ENCODE measurements at places on chromosomes 7 and 10. TPM values are rescaled to one million over a fixed set of nuclear protein-coding genes. Genes with fewer than 3 reads are reported as not detected.

The SPDYE8 gene
- total RNA-seq = 0.09 TPM

The FXYD4 gene
- 0.44 TPM for total RNA-seq

The PTPRN2 gene
- 1.4 TPM for total RNA-seq

The RPEL1 gene
- not detected for total RNA-seq

The AGBL3 gene
- total RNA-seq = 2.2 TPM

The MPP7 gene
- total RNA-seq = 4.8 TPM

The ASAH2B gene
- total RNA-seq = 2.9 TPM

The NKX2-3 gene
- total RNA-seq = 0.62 TPM

The CALHM1 gene
- total RNA-seq = not detected

The SH2D4B gene
- total RNA-seq = 0.04 TPM

The PSD gene
- 6.1 TPM for total RNA-seq

The RELN gene
- 9.3 TPM for total RNA-seq

The PDIA4 gene
- 69.6 TPM for total RNA-seq

The TBX20 gene
- total RNA-seq = not detected

The KLF14 gene
- 0.98 TPM for total RNA-seq

The MACC1 gene
- total RNA-seq = 0.09 TPM

The MMD2 gene
- not detected for total RNA-seq

The HTR7 gene
- 0.18 TPM for total RNA-seq

The ORAI2 gene
- 7.0 TPM for total RNA-seq

The TYW1B gene
- 10.3 TPM for total RNA-seq

The NKX6-2 gene
- not detected for total RNA-seq

The PRKCQ gene
- 16.5 TPM for total RNA-seq

The NIPSNAP2 gene
- 67.7 TPM for total RNA-seq

The IDI2 gene
- total RNA-seq = not detected

The MEPCE gene
- total RNA-seq = 23.5 TPM

All from muscle of leg (tissue), 16 donors.